ENCODE measurements at places on chromosomes 3 and 15. TPM values are rescaled to one million over a fixed set of nuclear protein-coding genes. Genes with fewer than 3 reads are reported as not detected.

SAXO2 gene
- not detected for total RNA-seq

SLC12A1 gene
- total RNA-seq, result not detected

ZPLD1 gene
- total RNA-seq, result not detected

COL6A5 gene
- total RNA-seq, result not detected

ERICH6 gene
- not detected for total RNA-seq

CTXN2 gene
- not detected for total RNA-seq

BTBD1 gene
- total RNA-seq, result 35.5 TPM

ADGRG7 gene
- not detected for total RNA-seq

VGLL3 gene
- total RNA-seq, result 0.05 TPM

SERINC4 gene
- total RNA-seq, result not detected

TMEM212 gene
- not detected for total RNA-seq

COL8A1 gene
- not detected for total RNA-seq

THBS1 gene
- total RNA-seq, result 9.2 TPM

DISP2 gene
- 0.22 TPM for total RNA-seq

SH3GL3 gene
- not detected for total RNA-seq

KCNH8 gene
- total RNA-seq, result not detected

STX19 gene
- total RNA-seq, result not detected

PLA1A gene
- not detected for total RNA-seq

ALG1L2 gene
- total RNA-seq, result 1.4 TPM

DUOX2 gene
- not detected for total RNA-seq

CD200R1 gene
- 7.5 TPM for total RNA-seq

TYRO3 gene
- not detected for total RNA-seq

NMNAT3 gene
- 1.5 TPM for total RNA-seq

HCN4 gene
- not detected for total RNA-seq

NOP10 gene
- 54.1 TPM for total RNA-seq

LRRC34 gene
- not detected for total RNA-seq

ATP13A4 gene
- total RNA-seq, result 1.6 TPM

A4GNT gene
- total RNA-seq, result not detected

TM4SF1 gene
- total RNA-seq, result 0.44 TPM

GABRR3 gene
- not detected for total RNA-seq

SSUH2 gene
- total RNA-seq, result not detected

LMCD1 gene
- total RNA-seq, result 5.6 TPM
